ENCODE measurements at places on chromosomes 7 and 10.

DNA sequence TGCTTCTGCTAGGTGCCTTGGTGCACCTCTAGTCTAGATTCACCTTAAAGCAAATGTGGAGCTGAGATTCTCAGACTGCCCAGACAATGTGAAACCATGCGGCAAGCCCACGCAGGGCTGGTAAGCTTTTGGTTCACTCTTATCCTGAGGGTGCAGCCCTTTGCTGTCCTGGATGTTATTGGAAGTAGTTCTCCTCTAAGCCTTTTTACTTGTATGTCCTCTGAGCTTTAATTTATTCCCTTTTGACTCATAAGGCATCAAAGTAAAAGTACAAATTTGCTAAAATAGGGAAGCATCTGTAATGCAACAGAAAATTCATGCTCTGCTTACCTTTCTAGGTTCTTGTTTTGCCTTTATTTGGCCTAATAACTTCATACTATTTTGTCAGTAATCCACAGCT is 186.8 kb downstream of the MACC1 start:
- DNase-seq = no peak

DNA sequence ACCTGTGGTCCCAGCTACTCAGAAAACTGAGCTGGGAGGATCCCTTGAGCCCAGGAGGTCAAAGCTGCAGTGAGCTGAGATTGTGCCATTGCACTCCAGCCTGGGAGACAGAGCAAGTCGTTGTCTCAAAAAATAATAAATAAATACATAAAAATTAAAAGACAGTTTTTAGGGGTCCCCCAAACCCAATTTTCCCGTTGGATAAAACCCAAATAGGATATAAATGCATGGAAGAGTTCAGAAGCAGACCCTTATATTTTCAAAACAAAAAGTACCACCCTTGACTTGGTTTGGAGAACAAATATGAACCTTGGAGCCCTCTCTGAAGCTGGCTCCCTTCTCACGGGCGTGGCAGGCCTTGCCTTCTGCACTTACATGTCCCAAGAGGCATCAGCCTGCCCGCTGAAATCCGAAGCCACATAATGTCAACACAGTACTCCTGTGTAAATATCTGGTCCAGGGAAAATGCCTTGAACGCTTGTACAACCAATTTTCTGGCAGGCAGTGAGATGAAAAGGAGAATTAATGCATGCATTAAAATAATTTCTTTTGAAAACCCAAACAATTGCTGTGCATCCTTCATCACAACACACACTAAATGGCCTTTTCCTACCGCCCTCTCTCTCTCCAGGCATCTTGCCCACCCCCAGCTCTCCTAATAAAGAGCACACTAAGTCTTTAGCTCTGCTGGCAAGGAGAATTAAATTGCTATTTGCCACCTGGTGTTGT is 46.4 kb upstream of the PARD3 start:
- DNase-seq = peak; percentile 78

DNA sequence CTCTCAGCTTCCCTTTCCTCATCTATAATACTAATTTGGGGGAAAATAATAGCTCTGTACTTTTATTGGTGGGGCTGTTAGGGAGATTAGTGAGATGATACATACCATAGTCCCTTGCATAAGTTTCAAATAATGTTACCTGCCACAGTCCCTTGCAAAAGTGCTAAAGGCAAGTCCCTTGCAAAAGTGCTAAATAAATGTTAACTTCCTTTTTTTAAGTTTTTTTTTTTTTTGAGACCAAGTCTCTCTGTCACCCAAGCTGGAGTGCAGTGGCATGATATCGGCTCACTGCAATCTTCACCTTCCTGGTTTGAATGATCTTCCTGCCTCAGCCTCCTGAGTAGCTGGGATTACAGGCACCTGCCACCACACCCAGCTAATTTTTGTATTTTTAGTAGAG is 43.4 kb upstream of the SRGN start:
- no peak for DNase-seq

- DNase-seq = no peak
These were observed 97.9 kb downstream of the DNAJB6 start for GRCh38 chr7:157434701-157435100.

- no peak for DNase-seq
These were observed 218.3 kb downstream of the SEMA3A start for GRCh38 chr7:83976302-83976701.

DNA sequence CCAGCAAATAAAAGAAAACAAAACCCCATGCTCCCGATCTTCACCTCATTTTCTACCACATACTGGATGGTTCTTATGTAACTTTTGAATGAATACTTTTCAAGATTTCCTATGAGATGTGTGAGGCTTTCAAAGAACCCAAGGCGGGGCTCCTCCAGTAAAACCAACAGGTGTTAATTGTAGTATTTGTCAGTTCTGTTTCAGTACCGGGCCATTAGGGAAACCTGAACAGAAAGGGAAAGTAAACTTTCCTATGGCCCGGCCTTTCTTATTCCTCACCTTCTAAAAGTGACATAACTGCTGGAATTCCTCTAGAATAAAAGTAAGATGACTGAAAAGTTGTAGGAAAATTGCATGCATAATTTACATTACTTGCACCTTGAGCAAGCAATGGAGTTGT is 672.9 kb downstream of the MAGI2 start:
- DNase-seq = no peak

GRCh38 chr7:77913977-77914607 is 115.5 kb downstream of the PHTF2 start:
- no peak for DNase-seq

GRCh38 chr10:103703941-103704919 is 151.1 kb downstream of the SH3PXD2A start:
- no peak for DNase-seq

- no peak for DNase-seq
These were observed 50.4 kb upstream of the ENO4 start for GRCh38 chr10:116798859-116799258.

DNA sequence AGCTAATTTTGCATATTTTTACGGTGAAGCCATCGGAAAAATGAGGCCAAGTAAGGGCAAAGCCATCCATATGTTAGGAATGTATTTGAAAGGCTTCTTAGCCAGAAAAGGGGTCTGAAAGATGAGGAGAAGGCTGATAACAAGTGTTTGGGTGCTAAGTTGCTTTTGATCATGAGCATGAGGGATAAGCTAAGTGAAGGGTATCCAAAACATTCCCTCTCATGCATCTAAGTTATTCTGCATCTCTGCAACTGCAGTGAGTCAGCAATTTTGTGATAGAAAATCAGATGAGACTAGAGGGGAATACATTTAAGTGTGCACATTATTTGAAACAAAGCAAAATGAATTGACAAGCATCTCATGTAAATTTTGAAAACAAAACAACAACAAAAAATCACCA is 282.8 kb downstream of the GPR158 start:
- DNase-seq = no peak

GRCh38 chr10:133216776-133217175 is 13.2 kb upstream of the UTF1 start:
- peak; percentile 34 for DNase-seq

- DNase-seq = peak; percentile 76
These were observed 17.0 kb downstream of the FAM131B start for GRCh38 chr7:143345428-143345900.

GRCh38 chr7:13604178-13604577 is 385.3 kb downstream of the ETV1 start:
- no peak for DNase-seq

DNA sequence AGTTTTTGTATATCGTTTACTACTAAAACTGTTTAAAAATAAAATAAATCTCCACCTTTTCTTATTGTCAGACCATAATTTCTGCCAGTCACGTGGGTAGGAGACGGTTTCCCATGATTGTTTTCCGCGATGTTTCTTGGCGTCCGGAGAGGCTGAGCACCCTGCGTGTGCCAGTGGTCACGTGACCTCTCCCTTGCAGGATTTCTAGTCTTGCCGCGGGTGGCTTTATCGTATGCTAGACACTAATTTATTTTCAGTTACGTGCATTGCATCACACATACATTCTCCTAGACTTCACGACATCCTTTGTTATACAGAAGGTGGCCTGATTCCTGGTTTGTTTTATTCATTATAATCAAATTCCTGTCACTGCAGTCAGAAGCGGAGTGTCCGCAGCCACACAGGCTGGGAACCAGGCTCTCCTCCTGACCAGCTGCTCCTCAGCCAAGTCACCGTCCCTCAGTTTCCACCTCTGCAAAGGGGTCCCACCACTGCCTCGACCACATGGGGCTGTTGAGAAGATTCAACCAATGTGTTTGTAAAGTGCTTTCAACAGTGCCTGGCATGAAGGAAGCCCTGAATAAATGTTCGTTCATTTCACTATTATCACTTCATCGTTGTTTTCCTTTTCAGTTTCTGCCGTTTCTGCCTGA is 203.2 kb upstream of the PPP2R2D start:
- DNase-seq = no peak

- DNase-seq = no peak
These were observed 16.4 kb downstream of the PRKRIP1 start for GRCh38 chr7:102412548-102412947.

- peak; percentile 27 for DNase-seq
These were observed 219.3 kb upstream of the MKLN1 start for GRCh38 chr7:131108212-131108940.

DNA sequence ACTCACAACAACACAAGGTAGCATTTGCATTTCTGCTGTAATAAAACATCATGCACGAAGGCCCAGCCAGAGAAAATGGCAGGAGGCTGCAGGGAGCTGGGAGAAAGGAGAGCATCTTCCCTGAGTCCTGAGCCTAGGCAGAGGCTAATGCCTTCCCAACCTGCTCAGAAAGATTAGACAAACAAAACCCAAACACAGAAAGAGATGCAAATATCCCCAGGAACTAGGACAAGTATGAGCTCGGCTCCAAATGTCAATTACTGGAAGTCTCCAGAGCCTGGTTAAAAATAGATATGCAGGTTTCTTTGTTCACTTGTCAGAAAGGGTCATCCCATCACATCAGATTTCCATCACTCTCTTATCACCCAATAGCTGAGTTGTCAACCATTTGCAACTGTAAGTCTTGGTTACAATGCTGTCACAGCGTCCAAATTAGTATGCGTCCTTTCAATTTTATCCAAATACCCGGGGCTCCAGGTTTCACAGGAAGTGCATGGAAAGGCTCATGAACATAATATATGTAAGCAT is 316.5 kb upstream of the CELF2 start:
- no peak for DNase-seq

DNA sequence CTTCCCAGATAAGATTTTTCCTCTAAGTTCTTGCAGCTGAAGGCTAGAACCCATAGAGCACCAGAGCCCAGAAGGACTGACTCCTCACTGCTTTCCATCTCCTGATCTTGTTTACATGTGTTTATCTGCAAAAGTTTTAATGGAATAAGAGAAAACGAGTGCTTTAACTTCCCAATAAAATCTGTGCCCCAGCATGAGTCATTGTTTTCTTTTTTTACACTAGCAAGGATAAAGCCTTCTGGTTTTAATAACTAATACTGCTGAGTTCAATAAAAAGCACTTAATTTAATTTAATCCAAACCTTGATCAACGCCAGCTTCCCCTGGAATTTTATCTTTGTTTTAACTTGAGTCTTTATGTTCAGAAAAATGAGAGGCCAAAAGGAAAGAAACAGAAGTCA is 227.6 kb downstream of the HPSE2 start:
- DNase-seq = no peak

DNA sequence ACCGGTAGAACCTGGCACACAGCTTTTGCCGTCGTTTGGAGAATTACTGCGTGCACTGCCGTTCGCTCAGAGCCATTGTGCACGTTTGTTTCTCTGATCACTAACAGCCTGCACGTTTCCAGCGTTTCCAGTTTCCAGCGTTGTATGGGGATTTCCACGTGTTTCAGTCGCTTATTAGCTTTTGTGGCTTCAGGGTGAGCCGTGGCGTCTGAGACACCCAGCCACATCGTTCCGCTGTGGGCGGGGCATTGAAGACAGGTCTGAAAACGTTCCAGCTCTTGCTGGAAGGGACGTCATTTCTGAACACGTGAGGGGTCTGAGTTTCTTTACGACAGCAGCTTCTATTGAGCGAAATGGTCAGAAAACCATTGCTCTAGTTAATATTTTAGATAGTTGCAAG is 164.8 kb downstream of the DNAJB6 start:
- no peak for DNase-seq

GRCh38 chr10:84356928-84357327 is 28.5 kb downstream of the CCSER2 start:
- no peak for DNase-seq

DNA sequence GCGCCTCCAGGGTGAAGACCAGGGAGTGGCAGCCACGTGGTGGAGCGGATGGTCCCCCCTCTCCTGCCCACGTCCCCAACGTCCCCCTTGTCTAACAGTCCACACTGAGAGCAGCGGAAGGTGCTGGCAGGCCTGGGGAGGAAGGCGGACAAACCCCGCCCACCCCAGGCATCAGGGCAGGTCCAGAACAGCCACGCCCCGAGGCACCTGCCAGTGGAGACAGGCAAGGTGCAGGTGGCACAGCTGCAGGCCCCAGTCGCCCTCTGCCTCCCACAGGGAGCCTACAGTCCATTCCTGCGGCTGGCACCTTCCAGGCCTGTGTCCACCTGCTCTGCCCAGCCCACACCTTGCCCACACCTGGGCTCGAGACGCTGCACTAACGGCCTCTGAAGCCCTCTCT is 24.9 kb downstream of the CYP2W1 start:
- peak; percentile 83 for DNase-seq

GRCh38 chr7:135678612-135679575 is 16.6 kb downstream of the STMP1 start:
- DNase-seq = no peak

GRCh38 chr10:99854860-99855259 is 72.4 kb downstream of the ABCC2 start:
- peak; percentile 14 for DNase-seq

- no peak for DNase-seq
These were observed 80.3 kb downstream of the EBF3 start for GRCh38 chr10:129883626-129884397.

DNA sequence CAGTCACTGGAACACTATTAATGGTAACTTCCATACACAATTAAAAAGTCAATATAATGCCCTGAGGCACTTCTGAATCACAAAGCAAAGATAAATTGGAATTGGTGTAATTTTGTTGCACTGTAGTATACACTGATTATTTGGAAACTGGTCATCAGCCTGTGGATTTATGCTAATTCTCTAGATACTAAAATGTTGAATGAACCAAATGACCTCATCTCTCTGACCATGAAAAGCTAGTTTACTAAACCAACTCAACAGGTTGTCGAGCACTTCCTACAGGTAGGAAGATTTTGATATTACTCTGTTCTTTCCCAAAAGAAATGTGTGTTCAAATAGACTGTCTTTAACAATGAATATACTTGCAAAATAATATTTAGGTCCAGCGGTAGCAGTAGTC is 5.3 kb downstream of the NRP1 start:
- DNase-seq = no peak

GRCh38 chr7:143229054-143229790 is 7.4 kb downstream of the TAS2R40 start:
- no peak for DNase-seq

GRCh38 chr7:154953006-154953684 is 49.8 kb downstream of the PAXIP1 start:
- DNase-seq = peak; percentile 85

GRCh38 chr10:128463991-128464760 is 338.0 kb upstream of the MKI67 start:
- no peak for DNase-seq

GRCh38 chr7:81616951-81617350 is 152.9 kb downstream of the HGF start:
- no peak for DNase-seq
